ENCODE measurements at places on chromosomes 3 and 15.

GRCh38 chr15:52258461-52258860 is 37.1 kb downstream of the MYO5C start:
- no peak for DNase-seq

DNA sequence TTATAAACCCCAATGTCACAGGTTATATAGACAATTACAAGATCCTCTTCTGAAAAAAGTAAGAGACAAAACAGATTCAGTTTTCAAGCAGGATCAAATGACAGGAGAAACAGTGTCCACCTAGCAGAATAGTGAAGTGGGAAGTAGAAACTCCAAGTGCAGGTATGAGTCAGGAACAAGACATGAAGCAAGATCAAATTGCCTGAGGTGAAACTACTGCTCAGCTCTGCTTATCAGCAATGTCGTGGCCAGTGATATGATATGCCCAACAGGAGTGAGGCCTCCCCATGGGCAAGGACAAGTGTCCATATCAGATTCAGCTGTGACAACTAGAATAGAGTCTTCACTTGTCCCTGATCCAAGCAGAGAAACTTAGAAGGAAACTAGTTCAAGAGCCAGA is 100.0 kb downstream of the ZMAT3 start:
- no peak for DNase-seq

GRCh38 chr3:122132949-122133540 is 50.4 kb upstream of the CASR start:
- DNase-seq, result no peak

GRCh38 chr15:63487076-63487757 is 17.2 kb upstream of the USP3 start:
- peak; percentile 91 for DNase-seq

DNA sequence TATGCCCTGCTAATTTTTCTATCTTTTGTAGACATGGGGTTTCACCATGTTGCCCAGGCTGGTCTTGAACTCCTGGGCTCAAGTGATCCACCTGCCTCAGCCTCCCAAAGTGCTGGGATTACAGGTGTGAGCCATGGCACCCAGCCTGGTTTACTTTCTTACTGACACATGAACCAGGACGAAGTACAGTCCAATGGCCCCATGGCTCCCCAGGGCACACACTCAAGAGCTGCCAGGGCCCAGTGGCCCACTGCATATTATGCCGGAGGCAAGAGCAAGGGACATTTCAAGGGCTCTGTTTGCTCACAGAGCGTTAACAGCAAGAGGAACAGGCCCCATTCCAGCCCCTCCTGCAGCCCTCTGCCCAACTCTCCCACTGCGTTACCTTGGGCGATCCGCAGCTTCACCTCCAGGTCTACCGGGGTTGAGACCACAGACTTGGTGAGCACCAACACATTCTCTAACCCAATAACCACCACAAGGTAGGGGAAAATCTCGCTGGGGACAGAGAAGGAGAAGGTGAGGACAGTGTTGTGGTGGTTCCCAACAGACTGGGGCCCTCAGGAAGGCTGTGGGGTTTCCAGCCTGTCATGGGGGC is 42.8 kb downstream of the PTPN23 start:
- no peak for DNase-seq
